Ascending aorta (tissue), 2 donors: ENCODE measurements at places on chromosomes 6 and 20. TPM values are rescaled to one million over a fixed set of nuclear protein-coding genes. Genes with fewer than 3 reads are reported as not detected.

DNA sequence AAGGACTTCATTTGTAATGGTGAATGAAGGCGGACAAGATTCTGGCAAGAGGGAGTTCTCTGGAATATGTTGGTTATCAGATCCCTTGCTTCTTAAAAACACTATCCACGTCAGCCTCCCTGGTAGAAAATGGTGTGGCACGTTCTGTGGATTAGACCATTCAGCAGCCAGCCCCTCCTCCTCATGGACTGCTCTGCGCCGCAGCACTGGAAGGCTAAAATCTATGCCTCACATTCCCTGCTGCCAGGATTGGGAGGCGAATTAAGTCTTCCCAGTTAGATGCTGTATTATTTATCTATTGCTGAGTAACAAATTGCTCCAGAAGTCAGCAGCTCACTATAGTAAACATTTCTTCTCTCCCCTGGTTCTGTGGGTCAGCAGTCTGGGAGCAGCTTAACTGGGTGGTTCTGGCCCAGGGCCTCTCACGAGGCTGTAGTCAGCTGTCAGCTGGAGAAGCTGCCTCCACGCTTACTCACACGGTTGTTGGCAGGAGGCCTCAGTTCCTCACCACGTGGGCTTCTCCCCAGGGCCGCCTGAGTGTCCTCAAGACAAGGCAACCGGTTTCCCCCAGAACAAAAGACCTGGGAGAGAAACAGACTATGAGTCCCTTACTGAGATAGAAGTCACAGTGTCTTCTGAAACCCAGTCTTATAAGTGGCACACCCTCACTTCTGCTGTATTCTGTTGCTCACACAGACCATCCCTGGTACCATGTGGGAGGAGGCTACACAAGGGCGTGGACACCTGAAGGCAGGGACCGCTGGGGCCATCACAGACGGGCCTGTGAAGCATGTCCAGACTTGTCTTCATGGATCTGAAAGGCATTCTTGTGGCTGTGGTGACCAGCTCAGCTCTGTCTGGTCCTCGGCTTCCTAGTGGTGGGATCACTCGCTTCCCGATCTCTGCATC is 101.0 kb downstream of the NRN1 start:
- H3K4me1 ChIP-seq: no peaks in the 10 kb centered on the region
- DNase-seq: peak; percentile 90
- H3K27ac ChIP-seq: peak overlapping the region; percentile 53
- H3K36me3 ChIP-seq: no peaks in the 10 kb centered on the region
- H3K27me3 ChIP-seq: no peaks in the 10 kb centered on the region
- H3K4me3 ChIP-seq: no peak overlapping the region

DNA sequence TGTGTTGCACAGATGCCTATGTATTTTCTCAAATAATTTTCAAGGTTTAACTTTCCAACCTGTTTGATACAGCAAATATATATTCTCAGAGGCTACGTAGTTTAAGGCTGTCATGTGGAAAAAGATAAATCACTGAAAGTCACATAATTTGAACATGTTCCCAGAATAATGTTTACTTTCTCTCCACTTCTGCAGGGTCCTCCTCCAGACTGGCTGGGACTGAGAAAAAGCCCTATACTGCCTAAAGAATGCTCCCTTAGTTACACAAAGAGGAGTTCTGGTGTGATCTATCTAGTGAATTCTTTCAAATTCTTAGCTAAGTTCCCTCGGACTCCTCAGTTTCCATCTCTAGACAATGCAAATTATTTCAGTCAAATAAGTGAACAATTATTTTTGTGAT is 411.0 kb downstream of the C6orf118 start:
- H3K27ac ChIP-seq: no peak overlapping the region
- no peaks in the 10 kb centered on the region for H3K36me3 ChIP-seq
- H3K4me1 ChIP-seq: no peaks in the 10 kb centered on the region
- H3K4me3 ChIP-seq: no peak overlapping the region
- DNase-seq: no peak

DNA sequence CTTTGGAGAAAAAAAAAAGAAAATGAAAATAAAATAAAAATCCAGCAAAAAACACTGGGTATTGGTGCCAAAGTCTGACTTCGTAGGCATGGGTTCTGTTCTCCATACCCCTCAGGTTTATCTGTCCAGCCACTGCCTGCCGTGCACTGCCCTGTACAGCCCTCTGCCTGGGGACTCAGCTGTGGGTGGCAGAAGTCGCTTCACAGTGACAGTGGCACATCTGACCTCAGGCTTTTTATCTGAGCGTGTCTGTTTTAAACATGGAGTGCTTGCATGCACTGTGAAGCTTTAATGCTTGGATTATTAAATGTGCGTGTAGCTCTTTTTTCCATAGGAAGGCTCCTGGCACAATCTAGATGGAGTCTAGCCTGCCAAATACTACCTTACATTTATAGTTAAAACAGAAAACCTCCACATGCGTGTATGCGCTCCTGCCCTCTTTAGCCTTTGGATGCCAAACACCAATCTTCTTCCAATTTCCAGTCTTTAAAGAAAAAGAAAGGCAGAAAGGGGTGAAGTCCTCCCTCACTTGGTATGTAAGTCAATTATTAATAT is 375.5 kb downstream of the UTRN start:
- H3K27ac ChIP-seq: no peak overlapping the region
- no peak for DNase-seq
- peaks cover 13% of the 10 kb centered on the region for H3K4me1 ChIP-seq
- H3K4me3 ChIP-seq: no peak overlapping the region
- no peaks in the 10 kb centered on the region for H3K27me3 ChIP-seq

The HIVEP1 gene
- 31.7 TPM for total RNA-seq

The LAMA2 gene
- total RNA-seq: 45.2 TPM

The TREM1 gene
- total RNA-seq: not detected
